MV-4-11 (cell line): ENCODE measurements at places on chromosomes 3 and 15.

DNA sequence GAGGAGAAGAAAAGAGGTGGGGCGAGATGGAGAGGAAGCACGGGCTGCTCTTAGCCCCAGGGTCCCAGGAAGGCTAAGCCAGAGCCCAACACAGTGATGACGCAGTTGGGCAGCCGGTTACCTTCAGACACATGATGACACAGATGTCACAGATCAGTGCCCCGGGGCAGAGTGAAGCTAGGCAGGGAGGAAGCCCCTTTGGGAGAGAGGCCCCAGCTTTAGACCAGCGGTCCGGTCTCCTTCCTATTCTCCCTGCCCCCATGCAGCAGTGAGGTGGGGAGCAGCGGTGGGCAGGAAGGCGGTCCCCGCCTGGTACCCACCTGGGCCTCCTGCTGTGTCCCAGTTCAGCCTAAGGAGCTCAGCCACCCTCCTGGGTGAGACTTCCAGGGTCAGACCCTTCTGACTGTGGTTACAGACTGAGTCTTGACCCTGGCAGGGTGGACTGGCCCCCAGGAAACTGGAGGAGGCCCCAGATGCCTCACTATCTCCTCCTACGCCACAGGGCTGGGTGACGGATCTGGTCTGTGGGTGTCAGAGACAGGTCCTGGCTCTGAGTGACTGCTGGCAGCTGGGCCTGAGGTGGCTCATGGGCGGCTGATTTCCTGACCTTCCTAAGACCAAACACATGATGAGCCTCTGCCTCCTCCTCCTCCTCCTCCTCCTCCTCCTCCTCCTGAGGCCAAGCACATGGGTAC is 38.8 kb upstream of the LINGO1 start:
- DNase-seq: no peak

DNA sequence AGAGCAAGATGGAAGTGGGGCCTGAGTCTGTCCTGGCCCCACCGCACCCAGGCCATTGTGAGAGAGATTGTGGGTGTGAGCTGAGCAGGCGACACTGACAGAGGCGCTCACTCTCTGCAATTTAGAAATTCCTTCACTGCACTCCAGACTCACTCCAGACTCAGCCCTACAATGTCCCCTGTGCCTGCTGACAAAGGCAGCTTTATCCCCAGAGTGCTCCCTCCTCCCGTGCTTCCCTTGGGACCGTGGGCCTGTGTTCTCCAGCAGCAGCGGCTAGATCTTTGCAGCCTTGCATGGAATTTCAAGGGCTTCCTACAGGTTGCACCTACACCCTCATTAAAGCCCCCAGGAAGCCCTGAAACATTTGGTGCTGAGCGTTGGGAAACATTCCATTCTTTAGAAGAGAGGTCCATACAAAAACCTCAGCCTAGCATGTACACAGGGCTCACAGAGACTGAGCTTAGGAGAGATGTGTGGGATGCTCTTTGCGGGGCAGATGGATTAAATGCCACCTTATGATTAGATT is 1.3 kb upstream of the IL16 start:
- DNase-seq: no peak

- DNase-seq: peak; percentile 38
Measured at GRCh38 chr3:123153125-123154019, 48.4 kb upstream of the SEC22A start.

DNA sequence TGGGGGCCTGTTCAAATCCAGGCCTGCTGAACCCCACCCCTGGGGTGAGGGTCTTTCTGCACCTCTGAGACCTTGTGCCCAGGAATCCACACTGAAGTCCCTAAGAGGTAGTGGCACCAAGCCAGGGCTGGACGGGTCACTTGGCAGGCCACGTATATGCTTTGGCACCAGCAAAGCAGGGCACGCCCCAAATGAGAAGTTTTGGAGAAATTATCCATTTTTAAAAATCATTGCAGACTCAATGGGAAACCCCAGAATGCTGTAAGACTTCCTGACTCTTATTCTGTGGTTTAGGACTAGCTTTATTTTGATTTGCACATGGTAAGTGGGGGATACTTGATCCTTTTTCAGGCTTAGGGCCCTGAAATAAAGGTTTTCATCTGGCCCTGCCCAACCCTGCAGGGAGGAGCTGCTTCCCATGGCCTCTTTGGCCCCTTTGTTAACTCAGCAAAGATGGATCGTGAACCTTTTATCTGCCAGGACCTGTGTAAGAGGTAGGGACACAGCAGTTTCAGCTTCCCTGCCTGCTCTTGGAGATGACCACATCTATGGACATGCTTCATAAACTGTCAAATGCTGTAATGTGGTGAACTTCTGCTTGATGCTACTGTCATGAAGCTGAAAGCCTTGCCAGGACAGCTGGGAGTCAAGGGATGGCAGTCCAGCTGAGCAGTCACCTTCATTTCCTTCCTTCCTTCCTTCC is 88.0 kb downstream of the HMG20A start:
- peak; percentile 33 for DNase-seq

DNA sequence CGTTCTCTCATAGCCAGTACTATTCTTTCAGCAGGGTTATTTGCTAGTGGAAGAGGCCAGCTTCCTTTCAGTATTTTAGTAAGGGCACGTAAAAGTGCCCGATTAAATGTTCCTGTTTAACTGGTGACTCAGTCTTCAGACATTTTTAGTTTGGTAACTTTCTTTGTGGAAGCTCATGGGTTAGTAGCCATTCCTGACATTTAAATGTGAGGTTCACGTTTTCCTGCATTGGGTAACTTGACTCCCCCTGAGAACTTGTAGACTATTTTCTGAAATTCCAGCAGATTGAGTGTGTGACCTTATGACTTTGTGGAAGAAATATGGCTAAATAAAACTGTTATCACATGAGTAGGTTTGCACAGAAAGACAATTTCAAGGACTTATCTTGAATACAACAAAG is 16.9 kb downstream of the ABHD2 start:
- DNase-seq: no peak

- no peak for DNase-seq
Measured at GRCh38 chr15:88204584-88204983, 52.0 kb downstream of the NTRK3 start.

GRCh38 chr3:155398046-155398445 is 104.6 kb upstream of the STRIT1 start:
- DNase-seq: no peak

DNA sequence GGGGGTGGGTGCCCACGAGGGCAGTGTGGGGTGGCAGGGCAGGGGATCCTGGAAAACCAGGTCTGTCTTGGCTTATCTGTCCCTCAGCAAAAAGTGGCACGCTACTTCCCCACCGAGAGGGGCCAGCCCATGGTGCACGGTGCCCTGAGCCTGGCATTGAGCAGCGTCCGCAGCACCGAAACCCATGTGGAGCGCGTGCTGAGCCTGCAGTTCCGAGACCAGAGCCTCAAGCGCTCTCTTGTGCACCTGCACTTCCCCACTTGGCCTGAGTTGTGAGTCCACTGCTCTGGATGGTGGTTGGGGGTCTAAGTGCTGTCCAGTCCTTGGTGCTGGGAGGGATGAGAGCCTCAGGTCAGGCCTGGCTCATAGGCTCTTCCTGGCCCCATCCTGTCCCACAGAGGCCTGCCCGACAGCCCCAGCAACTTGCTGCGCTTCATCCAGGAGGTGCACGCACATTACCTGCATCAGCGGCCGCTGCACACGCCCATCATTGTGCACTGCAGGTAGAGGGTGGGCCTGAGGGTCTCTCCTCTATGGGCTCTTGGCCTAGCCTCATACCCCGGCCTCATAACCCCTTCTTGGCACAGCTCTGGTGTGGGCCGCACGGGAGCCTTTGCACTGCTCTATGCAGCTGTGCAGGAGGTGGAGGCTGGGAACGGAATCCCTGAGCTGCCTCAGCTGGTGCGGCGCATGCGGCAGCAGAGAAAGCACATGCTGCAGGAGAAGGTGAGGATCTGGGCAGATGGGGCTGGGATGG is 31.1 kb downstream of the PTPN23 start:
- no peak for DNase-seq

DNA sequence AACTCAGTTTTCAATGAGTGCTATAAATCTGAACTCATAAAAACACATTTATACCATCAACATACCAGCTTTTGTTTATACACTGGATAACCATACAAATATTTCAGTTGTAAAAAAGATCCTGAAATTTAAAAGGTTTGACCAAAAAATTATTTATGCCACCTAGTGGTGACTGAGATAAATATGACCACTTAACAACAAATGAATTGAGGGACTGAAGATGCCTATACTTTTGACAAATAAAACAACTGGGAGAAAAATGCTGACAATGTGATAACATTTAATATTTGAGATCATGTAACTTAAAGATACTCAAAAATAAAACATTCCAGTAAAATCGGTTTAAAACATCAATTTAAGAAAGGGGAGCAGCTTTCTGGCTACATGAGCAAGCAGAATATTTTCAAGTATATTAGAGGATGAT is 30.4 kb downstream of the ATG3 start:
- DNase-seq: peak; percentile 20

GRCh38 chr3:126499401-126499800 is 18.2 kb downstream of the UROC1 start:
- no peak for DNase-seq

DNA sequence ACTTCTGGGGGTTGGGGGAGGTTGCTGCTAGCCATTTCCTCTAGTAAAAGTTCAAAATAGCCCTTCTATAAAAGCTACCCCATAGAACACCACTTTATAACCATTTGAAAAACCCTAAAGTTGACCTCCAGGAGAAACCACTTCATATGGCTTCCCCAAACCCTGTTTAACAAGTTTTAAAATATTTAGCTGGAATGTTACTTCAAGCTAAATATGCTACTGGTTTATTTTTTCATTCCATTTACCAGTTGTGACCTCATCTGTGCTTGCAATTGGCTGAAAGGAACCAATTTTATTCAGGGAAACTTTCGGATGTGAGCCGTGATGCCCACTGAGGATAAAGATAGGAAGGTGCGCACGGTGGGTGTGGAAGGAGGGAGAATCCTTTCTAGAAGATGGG is 221.3 kb downstream of the SUCLG2 start:
- no peak for DNase-seq

- no peak for DNase-seq
Measured at GRCh38 chr3:41290736-41291135, 91.4 kb downstream of the CTNNB1 start.

GRCh38 chr3:190722181-190722905 is 140.2 kb downstream of the GMNC start:
- DNase-seq: no peak

GRCh38 chr3:172519740-172520139 is 3.5 kb downstream of the TNFSF10 start:
- DNase-seq: no peak

DNA sequence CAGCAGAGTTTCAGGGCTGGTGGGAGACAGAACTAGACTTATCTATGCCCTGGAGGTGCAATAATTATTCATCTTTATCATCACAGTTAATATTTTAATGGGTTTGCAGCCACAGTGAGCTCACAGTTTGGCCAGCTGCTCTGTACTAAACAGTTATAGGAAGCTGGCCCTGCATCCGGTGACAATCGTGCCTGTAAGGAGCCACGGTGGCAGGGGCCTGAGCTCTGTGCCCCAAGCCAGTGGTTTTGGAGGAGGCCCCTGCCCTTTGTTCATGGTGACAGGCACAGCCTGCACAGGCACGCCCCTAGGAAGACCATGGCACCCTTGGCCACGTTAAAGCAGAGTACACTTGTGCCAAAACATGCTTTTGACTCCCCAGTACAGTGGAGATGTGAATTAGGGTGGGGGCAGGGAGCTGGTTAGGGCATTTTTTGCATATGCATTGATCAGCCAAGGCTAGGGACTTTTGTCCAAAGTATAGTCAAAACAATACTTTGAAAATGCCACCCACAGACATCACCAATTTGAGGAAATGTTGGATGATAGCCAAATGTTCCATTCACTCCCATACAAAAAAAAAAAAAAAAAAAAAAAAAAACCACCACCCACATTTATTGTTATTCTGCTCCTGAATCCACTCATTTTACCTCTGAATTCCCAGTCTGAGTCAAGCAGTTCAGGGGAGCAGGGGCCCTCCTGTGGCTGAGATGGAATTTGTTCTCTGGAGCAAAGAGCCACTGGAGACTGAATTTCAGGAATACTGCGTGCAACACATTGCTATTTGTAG is 3.4 kb upstream of the RFTN1 start:
- DNase-seq: no peak

DNA sequence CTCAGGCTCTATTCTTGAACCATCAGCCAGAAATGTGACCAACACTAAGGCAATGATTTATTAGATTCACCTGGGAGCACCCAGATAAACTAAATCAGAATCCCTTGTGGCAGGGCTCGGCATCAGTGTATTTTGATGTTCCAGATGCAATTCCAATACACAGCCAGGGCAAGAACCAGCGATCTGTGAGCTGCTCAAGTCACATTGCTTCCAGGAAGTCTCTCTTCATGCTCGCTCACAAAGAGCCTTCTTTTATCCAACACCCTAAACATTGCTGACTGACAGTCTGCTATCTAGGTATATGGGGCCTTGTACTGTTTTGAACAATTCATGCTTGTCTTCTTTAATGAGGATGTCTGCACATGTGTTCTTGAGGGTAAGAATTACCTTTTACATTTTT is 40.9 kb upstream of the GOLGA8J start:
- no peak for DNase-seq

GRCh38 chr3:56915966-56916586 is 114.3 kb upstream of the ARHGEF3 start:
- DNase-seq: peak; percentile 54

GRCh38 chr3:183953471-183954070 is 64.1 kb downstream of the ABCC5 start:
- DNase-seq: no peak

DNA sequence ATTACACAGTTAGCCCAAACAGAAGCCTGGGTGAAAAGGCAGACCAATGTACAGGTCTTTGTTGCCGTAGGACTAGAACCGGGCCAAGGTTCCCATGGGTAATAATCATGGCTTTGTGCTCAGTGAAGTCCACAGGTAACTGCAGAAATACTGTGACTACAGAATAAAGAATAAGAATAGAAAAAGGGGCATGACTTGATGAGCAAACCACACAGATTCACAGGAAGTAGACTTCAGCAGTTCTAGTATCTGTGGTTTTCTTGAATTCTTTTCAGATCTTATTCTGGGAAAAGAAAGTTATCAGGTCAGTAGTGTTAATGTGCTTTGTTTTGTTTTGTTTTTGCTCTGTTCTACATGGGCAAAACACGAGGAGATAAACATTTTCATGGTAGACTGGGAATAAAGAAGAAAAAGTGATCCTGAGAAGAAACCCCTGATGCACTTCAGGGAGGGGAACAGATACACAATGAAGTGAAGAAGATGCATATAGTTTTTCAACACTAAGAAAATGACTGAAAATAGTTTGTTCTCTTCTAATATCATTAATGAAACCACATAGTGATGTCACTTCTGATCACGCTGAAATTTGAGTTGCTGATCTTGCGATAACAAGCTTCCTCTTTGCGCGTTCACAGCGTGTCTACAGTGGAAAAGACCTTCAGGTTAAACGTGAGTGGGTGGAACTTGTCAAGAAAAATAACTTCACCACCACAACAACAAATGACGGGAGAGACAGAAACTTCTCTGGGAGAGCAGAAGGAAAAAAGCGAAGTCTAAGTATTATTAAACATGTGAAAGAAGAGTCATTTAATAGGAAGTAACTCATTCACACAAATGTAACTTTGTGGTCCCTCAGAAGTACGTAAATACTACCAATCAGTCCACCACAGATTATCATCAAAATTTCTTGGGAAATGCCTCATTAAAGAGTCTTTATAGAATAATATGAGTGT is 315.8 kb upstream of the SATB1 start:
- DNase-seq: peak; percentile 35
